ENCODE measurements at places on chromosomes 16 and 17.

DNA sequence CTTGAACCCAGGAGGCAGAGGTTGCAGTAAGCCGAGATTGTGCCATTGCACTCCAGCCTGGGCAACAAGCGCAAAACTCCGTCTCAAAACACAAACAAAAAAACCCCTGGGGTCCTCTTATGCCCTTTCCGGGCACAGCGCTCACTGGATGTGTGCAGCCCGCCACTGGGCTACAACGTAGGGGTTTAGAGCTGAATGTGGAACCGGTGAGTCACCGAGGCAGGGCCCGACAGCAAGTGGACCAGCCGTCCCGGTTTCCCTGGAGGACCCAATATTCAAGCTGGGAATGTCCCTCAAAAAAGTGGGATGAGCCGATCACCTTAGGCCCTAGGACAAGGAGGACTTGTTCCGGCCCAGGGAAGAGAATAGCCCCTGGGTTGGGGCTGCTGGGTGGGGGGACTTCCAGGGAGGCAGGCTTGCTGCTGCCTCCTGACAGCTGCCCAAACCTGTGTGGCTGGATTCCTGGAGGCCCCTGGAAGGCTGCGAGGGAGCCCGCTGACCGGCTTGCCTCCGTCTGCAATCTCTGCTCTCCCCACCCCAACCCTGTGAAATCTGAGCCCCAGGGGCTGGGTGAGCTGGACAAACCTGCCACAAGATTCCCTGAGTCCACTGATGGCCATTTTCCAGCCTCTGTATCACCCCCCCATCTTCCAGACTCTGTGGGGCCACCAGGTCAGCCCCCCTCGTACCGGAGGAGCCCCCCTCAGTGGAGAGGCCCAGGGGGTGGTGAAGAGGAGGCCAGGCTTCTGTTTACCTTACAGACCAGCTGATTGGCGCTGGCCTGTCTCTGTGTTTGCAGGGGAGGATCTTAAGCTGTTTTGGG, 2.9 kb upstream of the CLDN9 start:
- DNase-seq: no peak

DNA sequence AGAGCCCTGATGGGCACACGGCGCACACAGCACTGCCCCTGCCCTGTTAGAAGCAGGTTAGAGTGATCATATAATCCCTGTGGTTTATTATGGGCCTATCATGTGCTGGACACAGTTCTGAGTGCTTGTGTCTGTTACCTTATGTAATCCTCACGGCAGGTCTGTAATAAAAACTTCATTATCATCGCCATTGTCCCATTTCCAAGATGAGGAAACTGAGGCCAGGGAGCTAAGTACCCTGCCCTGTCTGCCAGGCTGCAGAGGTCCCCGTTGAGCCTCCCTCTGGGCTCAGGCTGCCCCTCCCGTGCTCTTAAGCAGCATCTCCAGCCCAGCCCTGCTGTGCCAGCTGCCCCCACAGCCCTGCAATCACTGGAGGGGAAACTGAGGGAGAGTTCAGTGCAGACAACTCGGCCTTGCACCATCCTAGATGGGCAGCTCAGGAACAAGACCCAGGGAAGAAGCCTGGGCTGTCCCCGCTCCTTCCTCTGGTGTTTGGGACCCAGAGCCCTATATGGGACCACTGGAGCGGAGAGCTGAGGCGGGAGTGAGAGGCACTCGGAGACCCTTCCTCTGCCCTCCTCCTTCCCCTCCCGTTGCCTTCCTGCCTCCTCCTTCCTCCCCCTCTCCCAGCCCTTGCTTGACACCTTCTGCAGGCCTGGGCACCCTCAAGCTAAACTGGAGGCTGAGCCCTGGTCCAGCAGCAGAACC, 42.0 kb downstream of the WNT3 start:
- no peak for DNase-seq

- DNase-seq: no peak
These were observed 270.0 kb upstream of the SOX9 start for GRCh38 chr17:71850812-71851211.

DNA sequence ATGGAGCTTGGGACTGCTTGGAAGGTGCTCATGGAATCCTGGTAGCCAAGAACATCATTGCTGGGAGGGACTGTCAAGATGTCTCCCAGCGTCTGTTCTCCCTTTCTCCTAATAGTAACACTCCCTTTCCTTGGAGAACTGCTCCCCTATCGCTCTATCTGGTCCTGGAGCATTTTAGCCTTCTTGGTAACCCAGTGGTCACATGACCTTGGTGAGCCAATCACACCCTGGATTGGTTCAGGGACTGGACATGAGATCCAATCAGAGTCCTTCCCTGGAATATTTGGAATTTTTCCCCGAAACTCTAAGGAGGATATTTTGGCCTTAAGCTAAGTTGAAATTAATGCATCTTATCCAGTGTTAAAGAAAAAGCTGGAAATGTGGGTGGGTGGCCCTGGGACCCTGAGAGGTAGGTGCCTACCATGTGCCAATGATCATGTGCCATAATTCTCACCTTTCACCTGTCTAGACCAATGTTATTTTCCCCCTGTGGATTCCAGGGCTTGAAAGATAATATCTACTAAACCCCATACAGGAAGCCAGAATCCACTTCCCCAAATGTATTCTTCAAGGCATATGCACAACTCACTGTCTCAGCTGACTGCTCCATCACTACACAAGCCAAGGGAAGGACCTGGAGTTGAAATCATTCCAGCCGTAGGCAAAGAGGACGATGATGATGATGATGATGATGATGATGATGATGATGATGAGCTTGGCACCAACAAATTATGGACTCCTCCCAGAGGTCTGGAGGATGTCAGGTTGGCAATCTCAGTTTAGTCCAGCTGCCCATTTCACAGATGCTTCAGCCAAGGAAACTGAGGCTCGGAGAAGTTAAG, 193.2 kb downstream of the RAB11FIP4 start:
- DNase-seq: no peak

DNA sequence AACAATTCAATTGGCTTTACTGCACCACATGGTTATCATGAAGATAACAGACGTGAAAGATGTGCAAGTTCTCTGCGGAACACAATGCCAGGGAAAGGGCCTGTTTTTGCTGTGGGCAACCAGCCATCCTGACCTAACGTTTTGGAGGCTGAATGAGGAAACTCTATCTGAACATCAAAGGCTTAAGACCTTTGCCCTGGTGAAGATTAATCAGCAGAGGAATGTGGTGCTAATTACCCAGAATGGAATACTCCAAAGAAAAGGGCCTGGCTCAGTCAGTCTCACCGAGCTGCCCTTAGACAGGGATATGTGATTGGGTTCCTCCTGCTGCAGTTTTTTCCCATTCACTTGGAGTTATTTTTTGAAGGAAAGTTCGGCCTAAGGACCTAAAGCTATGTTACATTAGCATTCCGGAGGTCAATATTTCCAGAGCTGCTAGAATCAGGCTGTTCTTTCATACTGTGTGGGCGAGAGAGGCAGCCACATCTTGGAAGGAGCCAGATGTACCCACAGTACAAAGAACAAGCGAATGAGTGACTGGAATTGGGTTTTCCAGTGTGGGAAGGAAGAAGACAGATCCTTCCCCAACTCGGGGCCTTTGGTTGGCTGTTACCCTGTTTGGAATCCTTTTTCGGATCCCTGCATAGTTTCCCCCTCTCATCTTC, 15.5 kb downstream of the ASIC2 start:
- no peak for DNase-seq

DNA sequence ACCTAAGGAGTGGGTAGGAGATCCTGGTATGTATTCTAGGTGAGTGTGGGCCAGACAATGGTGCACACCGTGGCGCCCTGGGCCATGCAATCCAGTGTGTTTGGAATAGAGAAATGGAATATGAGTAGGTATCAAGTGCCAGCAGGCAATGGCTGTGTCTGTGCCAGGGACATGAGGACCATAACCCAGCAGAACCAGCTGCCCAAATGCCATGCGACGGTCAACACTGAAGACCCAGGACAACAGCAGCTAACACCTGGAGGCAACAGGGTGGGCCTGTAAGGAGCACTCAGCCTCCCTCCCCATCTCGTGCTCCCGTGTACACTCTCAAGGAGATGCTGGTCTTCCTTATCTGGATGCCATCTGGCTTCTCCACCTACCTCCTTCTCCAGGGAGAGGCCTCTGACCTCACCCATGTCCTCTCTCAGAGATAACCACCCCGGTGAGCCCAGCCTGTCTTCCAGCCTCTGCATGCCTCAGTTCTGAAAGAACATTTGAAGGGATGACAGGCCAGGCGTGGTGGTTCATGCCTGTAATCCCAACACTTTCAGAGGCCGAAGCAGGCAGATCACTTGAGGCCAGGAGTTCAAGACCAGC, 750 bp upstream of the GSDMB start:
- no peak for DNase-seq

- no peak for DNase-seq
These were observed 17.8 kb upstream of the GGA2 start for GRCh38 chr16:23527961-23528643.

DNA sequence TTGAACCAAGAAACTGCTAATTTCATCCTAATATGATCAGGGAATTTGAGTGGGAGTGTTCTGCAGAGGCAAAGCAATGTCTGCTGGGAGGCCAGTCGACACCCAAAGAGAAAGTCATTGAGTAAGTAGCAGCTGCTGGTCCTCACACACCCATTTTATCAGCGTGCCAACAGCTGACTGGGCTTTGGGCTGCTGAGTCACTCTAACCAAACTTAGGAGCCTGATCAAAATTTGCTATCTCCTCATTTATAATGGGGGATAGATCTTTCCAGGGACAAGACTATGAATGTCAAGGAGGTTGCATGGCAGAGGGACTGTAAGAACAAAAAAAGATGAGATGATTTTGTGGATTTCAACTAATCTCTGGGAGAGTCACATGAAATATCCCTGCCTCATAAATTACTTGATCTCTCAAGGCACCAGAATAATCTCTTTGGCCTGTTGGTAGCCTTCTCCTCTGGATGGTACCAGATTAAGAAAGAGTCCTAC, 32.9 kb downstream of the CPSF4L start:
- DNase-seq: no peak

GRCh38 chr16:86367291-86368072, 142.8 kb upstream of the FOXF1 start:
- DNase-seq: no peak

DNA sequence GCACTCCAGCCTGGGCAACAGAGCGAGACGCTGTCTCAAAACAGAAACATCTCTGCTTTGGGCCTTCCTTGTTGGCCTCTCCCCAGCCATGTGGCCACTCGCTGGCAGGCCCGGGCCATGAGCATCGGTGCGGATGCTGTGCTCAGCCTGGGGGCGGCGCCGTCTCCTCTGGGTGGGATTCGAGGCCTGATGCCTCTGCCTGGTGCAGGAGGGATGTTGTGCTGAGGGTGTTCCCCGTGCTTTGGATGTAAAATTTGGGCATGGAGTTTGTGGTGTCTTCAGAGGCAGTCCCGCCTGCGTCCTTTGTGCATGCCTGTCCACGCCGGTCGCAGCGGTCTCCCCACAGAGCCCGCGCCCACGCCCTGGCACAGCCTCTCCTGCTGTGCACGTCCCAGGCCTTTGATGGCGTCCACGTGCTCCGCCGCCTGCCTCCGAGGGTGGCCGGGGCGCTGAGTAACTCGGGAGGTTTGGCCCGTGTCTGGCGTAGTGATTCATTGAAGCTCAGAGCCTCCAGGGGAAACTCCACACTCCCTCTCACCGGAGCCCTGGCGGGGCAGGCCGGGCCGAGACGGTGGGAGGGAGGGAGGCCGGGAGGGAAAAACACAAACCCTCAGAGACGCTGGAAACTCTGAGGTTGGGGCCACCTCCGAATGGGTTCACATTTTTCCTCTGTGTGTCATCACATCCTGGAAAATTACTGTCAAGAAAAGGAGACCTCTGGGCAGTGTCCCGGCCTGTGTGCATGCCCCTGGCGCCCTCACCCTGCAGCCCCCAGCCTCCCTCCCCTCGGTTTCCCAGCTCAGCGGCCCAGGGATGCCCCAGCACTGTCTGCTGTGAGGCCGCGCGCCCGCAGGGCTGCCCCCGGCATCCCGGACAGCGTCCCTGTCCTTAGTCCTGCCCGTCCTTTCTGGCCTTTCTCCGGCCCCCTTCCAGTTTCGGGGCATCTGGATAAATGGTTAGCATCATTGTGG, 19.0 kb downstream of the CENPX start:
- DNase-seq: no peak

GRCh38 chr17:44002141-44002848, 2.1 kb upstream of the NAGS start:
- DNase-seq: no peak

- no peak for DNase-seq
These were observed 21.2 kb downstream of the SAP30BP start for GRCh38 chr17:75688209-75688825.

DNA sequence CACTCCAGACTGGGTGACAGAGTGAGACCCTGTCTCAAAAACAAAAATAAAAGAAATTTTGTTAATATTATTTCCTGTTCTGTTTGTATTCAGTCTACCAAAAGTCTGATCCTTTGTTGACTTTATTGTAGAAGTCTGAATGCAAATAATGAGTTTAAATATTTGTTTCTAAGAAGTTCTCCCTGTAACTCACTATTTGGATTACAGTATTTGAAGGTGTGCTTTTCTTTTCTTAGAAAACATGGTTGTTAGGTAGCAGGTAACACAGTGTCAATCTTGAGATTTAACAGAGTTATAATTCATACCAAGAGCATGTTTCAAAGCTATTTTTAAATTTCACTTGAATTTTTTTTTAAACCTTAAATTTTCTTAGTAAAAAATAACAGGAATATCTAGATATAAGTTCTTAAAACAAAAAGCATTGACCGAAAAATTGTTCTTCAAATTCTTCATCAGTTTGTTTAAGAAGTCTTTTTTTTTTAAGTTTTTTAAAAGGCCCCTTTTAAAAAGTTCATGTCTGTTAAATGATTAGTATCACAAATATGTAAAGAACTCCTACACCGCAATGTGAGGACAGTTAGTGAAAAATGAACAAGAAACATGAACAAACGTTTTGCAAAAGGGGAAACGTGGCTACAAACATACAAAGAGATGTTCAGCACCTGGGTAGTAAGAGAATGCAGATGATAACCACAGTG, 35.0 kb downstream of the GAN start:
- no peak for DNase-seq

DNA sequence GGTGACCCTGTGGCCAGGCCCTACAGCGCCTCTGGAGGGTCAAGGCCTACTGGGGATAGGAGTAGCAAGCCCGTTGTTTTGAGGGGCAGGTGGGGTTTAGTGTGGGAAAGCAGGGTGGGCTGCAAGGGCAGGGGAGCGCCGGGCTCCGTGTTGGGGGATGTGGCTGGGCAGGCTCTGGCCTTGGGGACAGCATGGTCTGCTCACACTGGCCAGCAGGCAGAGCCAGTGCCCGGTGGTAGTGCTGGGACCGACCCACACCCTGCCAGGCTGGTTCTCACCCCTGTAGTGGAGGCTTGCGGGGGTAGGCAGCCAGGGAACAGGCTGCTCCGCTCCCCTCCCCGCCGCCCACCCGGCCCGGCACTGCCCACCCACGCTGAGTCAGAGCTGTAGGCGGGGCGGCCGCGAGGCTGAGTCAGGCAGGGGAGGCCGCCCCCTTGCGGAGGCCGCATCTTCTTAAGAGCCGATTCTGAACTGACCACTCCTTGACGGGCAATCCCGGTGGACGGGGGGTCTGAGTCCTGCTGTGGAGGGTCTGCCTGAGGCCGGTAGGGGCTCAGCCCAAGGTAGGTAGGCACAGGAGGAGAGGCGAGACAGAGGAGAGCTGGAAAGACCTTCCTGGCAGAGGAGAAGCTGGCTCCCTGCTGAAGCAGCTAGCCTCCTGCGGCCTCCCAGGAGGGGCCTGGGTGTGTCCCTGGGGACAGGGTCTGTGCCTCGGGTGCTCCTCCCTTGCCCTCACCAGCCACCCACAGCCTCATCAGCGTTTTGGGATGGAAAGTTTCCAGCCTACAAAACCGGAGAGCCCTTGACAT, 62.4 kb downstream of the BAIAP2 start:
- DNase-seq: no peak

- DNase-seq: no peak
These were observed 19.4 kb downstream of the IFT140 start for GRCh38 chr16:1592446-1592845.

Measured in NCI-H1092 (cell line).